ENCODE measurements at places on chromosomes 7 and 10.

DNA sequence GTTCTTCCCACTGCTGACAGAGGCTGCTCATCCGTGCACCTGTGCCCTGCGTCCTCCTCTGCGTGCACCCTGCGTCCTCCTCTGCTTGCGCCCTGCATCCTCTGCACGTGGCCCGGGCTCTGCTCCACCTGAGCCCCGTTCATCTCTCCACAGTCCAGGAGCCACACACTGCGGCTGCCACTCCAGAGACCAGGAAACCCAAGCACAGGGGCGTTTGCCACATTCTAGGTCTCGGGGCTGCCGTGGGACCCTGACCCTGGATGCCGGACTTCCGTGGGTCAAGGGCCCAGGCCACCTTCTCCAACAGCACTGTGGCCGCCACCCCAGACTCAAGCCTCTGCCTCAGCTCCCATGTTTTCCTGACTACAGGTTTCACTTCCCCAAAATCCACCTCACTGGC is 460.4 kb downstream of the PTPRN2 start:
- DNase-seq, result no peak

- no peak for DNase-seq
Observed at GRCh38 chr7:95595746-95596197, 544 bp downstream of the PDK4 start.

- no peak for DNase-seq
Observed at GRCh38 chr7:7931626-7932025, 37.0 kb upstream of the GLCCI1 start.

GRCh38 chr10:89346405-89347254 is 18.8 kb downstream of the IFIT3 start:
- no peak for DNase-seq

- no peak for DNase-seq
Observed at GRCh38 chr10:6748981-6749635, 169.0 kb upstream of the PRKCQ start.

GRCh38 chr10:85557077-85557476 is 809.5 kb downstream of the GRID1 start:
- no peak for DNase-seq

DNA sequence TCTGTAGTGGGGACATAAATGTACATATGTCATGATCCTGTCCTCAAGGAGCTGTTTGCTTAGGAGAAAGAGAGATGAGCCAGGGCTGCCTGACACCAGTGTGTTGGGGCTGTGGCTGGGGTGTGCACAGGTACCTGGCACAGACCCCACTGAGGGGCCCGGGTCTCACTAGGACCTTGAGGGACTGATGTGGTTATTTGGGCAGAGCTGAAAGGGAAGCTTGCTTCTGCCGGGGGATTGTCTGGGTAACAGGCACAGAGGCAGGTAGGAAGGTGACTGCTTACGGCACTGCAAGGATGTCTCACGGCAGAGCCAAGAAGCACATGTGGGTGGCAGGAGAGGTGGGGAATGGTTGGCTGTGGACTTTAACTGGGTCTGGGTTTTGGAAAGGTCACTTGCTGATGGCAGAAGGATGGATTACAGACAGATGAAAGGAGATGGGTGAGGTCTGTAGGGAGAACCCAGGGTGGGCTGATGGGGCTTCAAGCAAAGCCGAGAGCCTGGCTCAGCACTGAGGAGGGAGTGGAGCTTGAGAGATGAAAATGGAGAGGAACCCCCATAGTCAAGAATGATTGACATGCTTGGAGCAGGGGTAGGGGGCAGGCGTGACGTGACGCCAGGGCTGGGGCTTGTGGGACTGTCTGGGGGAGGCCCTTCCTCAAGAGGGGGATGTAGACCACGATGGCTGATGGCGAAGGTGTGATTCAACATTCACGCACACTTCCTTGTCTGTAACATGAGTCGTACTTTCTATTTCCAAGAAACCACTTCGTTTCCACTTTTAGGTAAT is 207.7 kb upstream of the SHH start:
- no peak for DNase-seq

- DNase-seq, result no peak
Observed at GRCh38 chr7:90187507-90188050, 24.0 kb upstream of the STEAP2 start.

DNA sequence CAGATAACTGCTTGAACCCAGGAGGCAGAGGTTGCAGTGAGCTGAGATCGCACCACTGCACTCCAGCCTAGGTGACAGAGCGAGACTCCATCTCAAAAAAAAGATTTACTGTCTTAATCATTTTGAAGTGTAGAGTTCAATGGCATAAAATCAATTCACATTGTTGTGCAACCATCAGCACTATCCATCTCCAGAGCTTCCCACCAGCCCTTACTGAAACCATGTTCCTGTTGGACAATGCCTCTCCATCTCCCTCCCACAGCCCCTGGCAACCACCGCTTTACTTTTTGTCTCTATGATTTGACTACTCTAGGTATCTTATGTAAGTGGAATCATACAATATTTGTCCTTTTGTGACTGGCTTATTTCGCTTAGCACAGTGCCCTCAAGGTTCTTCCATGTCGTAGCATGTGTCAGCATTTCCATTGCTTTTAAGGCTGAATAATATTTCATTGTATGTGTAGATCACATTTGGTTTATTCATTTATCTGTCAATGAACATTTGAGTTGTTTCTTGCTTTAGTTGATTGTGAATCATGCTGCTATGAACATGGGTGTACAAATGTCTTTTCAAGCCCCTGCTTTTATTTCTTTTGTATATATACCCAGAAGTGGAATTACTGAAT is 33.1 kb downstream of the NACAD start:
- DNase-seq, result no peak

- no peak for DNase-seq
Observed at GRCh38 chr7:81721437-81721836, 48.4 kb downstream of the HGF start.

- no peak for DNase-seq
Observed at GRCh38 chr10:62095181-62096122, 173.2 kb downstream of the RTKN2 start.

DNA sequence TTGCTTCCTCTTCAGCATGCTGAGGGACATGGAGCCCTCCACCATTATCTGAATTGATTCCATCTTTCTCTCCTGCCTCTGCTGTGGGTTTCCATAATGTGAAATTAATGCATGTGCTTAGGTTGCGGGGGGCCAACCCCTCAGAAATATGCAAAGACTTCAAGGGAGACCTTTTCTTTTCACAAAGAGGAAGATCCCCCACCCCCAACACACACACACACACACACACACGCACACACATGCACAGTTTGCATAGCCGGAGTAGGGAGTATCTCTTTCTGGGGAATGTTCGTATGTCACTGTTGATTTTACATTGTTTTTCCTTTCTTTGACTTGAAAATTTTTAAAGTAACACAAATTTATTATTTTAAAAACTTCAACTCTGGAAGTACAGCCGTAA is 193.5 kb downstream of the MGMT start:
- no peak for DNase-seq

DNA sequence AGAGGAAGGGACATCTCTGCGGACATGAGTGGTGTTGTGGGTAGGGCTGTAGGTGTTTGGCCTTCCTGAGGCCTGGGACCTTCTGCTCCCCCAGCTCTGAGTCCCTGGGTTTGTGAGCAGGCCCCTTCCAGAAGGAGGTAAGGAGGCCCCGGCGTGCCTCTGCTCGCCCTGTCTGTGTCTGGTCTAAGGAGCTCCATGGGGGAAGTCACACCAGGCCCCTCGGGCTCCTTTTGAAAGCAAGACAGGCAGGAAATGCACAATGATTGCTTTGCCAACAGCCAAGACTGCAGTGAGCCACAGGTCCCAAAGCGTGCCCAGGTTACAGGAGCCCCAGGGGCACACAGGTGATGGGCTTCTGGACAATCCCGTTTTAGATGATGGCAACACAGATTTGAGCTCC is 89.5 kb downstream of the FAM53B start:
- no peak for DNase-seq

- no peak for DNase-seq
Observed at GRCh38 chr10:42974693-42975002, 102.2 kb upstream of the RET start.

DNA sequence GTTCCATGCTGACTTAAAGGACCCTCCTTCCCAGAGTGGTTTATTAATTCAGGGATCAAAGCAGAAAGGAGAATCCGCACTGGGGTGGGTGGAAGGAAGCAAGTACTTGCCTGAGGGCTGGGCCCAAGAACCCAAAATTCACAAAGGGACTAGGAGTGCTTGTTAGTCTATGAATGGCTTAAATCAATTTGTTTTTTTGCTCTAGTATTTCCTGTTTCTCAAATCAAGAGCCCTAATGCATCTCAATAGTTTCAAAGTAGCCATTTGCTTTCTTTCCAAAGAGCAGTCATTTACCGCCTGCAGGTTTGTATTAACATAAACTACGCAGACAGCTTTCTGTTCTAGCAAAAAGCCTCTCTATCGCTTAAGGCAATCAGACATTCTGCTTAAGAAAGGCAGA is 44.2 kb upstream of the SLC35G1 start:
- no peak for DNase-seq

- no peak for DNase-seq
Observed at GRCh38 chr7:11206177-11206899, 232.7 kb downstream of the PHF14 start.

GRCh38 chr7:73865738-73866445 is 4.9 kb downstream of the TMEM270 start:
- no peak for DNase-seq

GRCh38 chr7:101156866-101157589 is 2.8 kb downstream of the AP1S1 start:
- no peak for DNase-seq

- no peak for DNase-seq
Observed at GRCh38 chr10:30821261-30821993, 191.9 kb upstream of the LYZL2 start.

DNA sequence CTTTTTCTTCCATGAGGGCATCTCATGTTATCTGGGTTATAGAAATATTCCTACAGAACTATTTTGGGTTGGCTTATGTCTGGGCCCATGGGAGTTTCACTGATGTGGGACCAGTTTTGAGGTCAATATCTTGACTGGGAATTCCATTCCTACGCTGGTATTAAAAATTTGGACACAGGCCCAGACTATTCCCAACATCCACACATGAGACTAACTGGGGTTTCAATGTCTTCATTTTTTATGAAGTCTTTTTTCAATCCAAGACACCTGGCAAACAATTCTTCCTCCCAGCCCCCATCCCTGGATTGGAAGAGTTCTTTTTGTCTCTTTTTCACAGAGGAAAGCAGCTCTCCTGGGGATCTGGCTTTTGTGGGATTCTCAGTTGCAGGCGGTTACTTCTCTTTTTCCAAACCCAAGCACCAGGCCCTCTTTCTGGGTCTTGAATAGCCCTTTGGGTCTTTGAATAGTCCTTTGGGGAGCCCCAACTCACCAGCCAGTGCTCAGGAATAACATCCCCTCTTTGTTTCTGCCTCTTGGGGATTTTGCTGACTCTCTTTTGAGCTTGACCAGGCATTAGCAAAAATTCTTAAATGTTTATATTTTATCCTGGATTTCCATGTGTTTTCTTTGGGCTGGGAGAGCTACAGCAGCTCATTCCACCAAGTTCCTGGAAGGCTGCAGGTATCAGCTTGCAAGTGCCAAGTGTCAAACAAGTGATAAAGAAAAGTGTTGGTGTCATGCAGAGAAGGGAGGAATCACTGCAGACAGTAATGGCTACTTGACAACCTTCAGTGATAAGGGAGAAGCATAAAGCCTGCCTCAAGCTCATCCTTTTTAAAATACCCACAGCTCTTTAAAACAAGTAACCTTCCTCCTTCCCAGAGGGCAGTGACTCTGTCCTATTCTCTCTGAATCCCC is 234.3 kb downstream of the ADAM12 start:
- DNase-seq, result no peak

DNA sequence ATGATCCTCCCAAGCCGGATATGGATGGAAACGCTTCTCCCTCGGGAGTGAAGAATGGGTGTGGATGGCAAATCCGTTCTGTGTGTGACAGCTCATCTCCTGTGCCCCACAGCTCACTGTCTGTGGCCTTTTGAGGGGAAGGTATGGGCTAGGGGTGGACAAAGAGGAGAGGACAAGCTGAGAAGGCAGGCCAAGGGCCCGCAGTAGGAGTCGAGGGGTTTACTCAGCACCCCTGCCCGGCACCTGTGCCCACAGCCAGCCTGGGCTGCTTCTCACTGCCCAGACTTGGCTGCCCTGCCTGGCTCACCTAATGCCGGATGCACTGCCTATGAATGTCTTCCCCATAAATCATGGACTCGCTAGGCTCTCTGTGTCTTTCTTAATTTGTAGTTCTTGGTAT is 503.8 kb downstream of the TCERG1L start:
- no peak for DNase-seq

DNA sequence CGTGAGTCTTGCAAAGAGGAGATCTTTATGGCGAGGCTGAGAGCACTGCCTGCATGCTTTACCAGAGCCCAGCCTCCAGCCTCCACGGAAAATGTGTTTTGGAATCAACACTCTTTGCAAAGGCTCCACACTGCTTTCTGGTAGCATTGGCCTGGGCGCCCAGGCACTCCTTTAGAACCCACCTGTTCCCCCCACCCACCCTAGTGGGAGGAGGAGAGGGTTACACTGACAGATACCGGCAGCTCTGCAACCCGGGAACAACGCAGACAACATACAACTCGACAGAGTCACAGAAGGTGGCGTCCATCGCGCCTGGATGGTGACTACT is 5.5 kb upstream of the MNX1 start:
- DNase-seq, result no peak

DNA sequence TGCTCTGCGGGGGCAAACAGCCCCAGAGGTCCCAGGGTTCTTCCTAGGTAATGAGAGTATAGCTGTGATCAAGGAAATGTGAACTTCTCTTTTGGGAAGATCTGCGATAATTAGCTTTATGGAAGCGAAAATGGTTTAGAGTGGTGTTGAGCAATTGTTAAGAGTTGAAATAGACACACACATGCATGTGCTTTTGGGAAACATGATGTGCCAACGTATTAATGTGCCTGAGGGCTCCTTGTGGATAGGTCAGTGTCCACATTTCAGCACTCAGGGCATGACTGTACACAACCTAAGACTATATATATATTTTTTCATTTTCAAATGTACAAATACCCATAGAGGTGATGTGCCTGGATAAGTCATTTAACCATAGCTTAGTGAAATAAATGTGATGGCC is 67.0 kb downstream of the GSDME start:
- DNase-seq, result no peak

GRCh38 chr10:124732931-124733570 is 11.1 kb downstream of the FAM53B start:
- DNase-seq, result peak; percentile 77

- no peak for DNase-seq
Observed at GRCh38 chr7:158536871-158537515, 50.6 kb downstream of the PTPRN2 start.

Data from stimulated activated CD4-positive, alpha-beta T cell treated with anti-CD3 and anti-CD28 coated beads, Interleukin-4, amount 100 ng/mL, for 24 hours (primary cell).